ENCODE measurements at places on chromosomes 7 and 10.

DNA sequence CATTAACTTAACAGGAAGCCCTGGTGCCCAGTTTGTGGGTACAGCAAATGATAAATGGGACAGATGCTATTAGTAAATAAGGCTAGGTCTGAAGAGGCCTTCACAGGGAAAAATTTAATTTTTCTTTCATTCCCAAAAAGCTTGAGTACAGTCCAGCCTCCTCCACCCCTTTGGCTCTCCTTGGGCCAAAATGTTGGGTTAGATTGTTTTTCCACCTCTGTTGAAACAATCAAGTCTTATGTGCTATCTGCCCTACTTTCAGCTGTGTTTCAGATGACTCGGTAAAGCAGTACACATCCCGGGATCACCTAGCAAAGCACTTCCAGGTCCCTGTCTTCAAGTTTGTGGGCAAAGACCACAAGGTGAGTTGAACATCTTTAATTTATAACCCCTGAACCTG, 24.3 kb downstream of the PLA2G12B start:
- DNase-seq: no peak

- DNase-seq: no peak
Observed at GRCh38 chr10:88651101-88651551, 13.1 kb upstream of the LIPF start.

DNA sequence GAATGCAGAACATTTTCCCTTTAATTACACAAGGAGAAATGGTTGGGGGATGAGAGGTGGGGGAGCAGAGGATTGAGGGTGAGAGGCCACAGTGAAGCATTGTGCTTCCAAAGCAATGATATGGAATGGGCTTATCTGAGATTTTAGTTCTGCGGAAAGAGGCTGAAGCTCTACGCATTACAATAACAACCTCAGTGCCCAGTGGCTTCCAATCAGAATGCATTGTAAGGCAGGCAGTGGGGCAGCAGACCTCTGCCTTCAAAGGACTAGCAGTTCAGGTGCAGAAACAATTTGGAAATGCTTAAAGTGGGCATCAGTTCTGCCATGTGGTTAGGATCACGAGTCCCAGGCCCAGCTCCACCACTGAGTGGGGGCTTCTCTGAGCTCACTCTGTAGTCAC, 251.0 kb upstream of the ZMIZ1 start:
- no peak for DNase-seq

- DNase-seq: no peak
Observed at GRCh38 chr10:96402417-96403305, 43.9 kb upstream of the OPALIN start.

DNA sequence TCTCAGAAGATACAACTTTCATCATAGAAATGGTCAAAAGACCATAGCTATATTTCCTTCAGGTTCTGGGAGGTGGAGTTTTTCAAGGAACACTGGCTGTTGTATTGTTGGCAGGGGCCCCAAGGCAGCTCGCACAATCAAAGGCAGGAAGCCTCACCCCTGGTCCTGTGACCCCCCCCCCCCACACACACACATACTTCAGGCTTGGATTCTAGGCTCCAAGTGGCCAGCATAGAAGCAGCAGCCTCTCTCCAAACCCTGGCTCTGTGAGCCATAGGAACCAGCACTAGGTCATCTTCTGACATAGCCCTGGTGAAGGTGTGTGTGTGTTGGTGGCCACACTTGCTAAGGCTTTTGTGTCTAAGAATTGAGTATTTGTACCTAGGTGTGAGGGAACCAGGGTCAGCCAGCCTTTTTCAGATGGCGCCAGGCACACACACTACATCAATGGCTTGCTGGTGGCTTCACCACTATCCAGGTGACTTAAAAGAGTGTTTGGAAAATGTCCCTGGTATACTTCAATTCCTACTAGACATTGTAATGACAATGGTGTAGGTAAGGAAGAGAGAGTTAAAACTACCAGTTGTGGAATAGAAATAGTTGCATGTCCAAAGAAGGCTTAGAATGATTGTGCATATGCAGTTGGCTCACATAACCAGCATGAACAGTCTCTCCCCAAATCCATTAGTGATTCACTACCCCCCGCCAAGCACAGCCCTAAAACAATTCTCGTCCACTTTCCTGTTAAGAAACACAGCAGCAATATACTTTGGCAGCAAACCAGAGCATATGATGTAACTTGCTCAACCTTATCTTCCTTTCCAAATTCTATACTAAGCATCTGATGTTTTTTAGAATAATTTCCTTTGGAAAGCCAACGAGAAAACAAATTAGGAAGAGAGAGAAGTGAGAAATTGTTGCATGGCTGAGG, 91.3 kb downstream of the AVL9 start:
- DNase-seq: no peak

- DNase-seq: no peak
Observed at GRCh38 chr7:22178735-22179134, 178.2 kb downstream of the RAPGEF5 start.

DNA sequence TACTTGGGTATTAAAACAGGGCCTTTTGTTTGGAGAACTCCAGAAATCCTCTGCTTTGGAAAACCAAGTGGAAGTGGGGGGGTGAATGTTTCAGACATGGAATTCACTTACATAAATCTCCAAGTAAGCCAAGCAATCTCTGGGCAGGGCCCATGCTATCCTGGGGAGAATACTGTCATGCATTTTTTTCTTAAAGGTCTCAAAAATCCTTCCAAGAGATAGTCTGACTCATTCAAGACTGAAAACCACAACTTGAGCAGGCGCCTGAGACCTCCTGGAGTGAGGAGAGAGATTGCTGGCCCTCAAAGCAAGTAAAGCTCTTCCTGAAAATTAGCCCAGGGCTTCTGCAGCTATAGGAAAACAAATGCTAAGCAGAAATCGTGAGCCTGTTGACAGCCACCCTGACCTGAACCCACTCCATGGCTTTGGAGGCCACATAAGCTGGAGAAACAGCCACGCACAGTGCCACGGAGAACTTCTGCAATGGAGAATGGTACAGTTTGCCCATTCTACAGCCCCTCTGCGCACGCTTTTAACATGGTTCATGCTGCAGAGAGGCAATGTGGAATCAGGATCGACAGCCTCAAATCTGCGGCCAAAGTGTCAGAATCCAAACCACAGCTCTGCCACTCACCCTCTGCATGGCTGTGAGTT, 203.1 kb upstream of the AUTS2 start:
- DNase-seq: no peak

- DNase-seq: no peak
Observed at GRCh38 chr7:25009257-25009656, 29.3 kb upstream of the OSBPL3 start.

DNA sequence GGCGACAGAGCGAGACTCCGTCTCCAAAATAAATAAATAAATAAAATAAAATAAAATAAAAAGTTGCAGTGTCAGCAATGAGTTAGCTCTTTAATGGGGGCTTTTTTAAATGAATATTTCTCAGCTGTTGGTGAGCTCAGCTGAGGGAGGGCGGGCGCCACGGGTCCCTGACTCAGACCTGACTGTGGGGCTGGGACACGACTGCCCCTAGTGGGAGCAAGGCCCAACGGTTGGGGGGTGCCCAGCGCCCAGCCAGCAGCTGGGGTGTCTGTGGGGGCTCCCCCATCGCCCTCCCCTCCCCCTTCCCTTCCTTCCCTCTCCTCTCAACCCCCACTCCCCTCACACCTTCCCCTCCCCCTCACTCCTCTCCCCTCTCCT, 46.6 kb downstream of the PWWP2B start:
- DNase-seq: no peak

- no peak for DNase-seq
Observed at GRCh38 chr7:74387606-74388005, 66.1 kb upstream of the GTF2IRD1 start.

GRCh38 chr7:100456562-100456961, 7.5 kb downstream of the SPACDR start:
- no peak for DNase-seq
